ENCODE measurements at places on chromosomes 1 and 21.

- peaks cover 7% of the 10 kb centered on the region for H3K36me3 ChIP-seq
- peaks cover 11% of the 10 kb centered on the region for H3K4me1 ChIP-seq
- H3K27me3 ChIP-seq: no peaks in the 10 kb centered on the region
- DNase-seq: peak; percentile 99
Observed at GRCh38 chr1:235128456-235129328, at the start of gene TOMM20. TSS of gene TOMM20 (minus strand) at chr1:235128837. CDS start at chr1:235128715, 122 bp downstream.

DNA sequence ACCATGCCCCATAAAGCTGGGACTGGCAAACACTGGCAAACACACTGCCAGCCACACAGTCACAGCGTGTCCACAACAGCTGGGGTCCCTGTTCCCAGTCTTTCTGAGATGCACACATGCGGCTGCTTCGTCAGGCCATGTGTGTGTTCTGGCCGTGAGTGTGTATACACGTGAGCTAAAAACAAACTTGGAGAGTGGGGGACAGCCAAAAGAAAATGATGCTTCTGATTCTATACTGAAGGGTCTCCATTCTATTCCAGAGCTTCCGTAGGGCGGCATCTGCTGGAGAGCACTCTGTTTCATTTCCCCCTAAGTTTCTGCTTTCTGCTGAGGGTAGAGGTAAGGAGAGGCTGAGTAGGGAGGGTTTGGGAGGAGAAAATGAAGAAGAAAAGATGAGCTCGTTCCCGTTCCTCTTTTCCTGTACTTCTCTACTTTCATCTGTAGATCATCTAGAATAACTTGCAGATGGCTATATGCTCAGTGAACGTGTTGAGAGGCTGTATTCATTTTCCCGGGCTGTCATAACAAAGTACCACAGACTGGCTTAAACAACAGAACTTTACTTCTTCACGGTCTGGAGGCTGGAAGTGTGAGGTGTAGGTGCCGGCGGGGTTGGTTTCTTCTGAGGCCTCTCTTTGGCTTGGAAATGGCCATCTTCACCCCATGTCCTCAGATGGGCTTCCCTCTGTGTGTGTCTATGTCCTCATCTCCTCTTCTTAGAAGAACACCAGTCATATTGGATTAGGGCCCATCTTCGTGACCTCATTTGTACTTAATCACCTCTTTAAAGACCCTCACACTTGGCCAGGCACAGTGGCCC, 151.6 kb downstream of the TOMM20 start:
- no peak for DNase-seq
- H3K27me3 ChIP-seq: no peaks in the 10 kb centered on the region
- peaks cover 29% of the 10 kb centered on the region for H3K4me1 ChIP-seq

- H3K36me3 ChIP-seq: no peaks in the 10 kb centered on the region
- no peaks in the 10 kb centered on the region for H3K27me3 ChIP-seq
- H3K4me1 ChIP-seq: peaks cover 2% of the 10 kb centered on the region
- DNase-seq: no peak
- H3K27ac ChIP-seq: no peak overlapping the region
Observed at GRCh38 chr1:32341971-32342370, 5.9 kb upstream of the MARCKSL1 start.

DNA sequence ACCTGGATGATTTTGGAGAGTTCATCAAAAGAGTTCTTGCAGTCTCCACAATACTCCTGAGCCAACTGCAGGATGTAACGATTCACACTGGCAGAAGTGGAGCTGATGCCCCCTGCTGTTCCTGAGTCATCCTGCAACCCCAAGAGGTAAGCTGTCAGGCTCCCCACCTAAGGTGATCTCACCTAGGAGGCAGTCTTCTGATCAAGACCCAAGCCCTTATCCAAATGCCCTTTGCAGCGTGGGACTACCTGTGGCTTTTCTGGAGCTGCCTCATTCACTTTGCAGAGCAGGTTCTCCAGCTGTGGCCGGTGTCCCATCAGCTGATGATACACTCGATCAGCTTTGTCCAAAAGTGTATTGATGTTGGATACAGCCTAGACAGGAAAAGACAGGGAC, 96.4 kb downstream of the UBR4 start:
- H3K4me3 ChIP-seq: no peak overlapping the region
- H3K27ac ChIP-seq: no peak overlapping the region
- no peaks in the 10 kb centered on the region for H3K4me1 ChIP-seq
- peak; percentile 22 for DNase-seq
- peaks cover 99% of the 10 kb centered on the region for H3K36me3 ChIP-seq
- no peaks in the 10 kb centered on the region for H3K27me3 ChIP-seq

DNA sequence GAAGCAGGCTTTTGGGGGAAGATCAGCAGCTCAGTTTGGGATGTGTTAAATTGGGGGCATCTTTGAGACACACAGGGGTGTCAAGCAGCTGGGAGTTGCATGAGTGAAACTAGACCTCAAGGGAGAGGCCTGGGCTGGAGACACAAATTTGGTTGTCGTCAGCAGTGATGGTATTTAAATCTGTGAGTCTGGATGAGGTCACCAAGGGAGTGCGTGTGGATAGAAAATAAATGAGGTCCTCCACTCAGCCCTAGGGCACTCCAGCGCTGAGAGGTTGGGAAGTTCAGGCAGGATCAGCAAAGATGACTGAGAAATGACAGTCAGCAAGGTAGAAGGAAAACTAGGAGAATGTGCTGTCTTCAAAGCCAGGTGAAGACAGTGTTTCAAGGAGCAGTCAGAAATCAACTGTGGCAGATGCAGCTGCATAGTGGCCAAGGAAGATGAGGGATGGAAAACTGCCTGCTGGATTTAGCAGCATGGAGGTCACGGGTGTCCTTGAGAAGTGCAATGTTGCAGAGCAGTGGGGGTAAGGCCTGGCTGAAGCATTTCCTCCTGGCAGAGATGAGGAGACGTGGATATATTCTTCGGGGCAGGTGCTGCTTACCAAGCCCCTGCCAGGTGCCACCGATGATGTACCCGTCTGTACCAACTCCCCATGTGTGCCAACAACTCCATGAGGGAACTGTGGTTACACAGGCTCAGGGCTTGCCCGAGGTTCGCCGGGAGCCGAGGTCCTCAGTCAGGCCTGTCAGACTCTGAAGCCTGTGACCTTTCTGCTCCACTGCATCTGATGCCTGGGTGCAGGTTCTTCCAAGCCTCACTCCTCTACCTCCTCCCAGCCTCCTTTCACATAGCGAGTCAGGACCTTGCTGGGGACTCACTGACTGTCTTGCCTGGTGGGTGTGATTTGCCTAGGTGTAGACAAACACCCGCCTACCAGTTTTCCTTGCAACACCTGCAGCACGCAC, 11.3 kb downstream of the MAP7D1 start:
- H3K4me3 ChIP-seq: no peak overlapping the region
- H3K27ac ChIP-seq: no peak overlapping the region
- H3K27me3 ChIP-seq: no peaks in the 10 kb centered on the region
- DNase-seq: no peak
- peaks cover 12% of the 10 kb centered on the region for H3K36me3 ChIP-seq

GRCh38 chr1:211739671-211740411, 64.4 kb upstream of the NEK2 start:
- H3K27ac ChIP-seq: no peak overlapping the region
- no peak for DNase-seq
- H3K36me3 ChIP-seq: no peaks in the 10 kb centered on the region
- H3K4me1 ChIP-seq: no peaks in the 10 kb centered on the region
- no peaks in the 10 kb centered on the region for H3K27me3 ChIP-seq
- H3K4me3 ChIP-seq: no peak overlapping the region

DNA sequence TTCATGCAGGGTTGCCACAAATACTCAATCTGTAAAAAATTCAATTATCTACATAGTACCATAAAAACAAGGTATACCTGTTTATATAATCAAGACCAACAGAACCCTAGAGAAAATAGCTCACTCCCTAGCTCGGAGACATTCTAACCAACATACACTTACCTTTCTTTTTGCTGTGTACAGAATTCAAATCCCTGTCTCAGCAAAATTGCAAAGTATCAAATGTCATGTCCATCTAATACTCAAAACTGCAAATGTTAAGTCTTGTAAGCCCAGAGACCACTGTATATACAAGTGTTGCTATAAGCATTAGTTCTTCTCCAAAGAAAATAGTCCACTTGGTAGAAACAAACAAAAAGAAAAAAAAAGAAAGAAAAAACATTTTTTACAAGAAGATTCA, 16.2 kb upstream of the SELE start:
- no peaks in the 10 kb centered on the region for H3K27me3 ChIP-seq
- no peaks in the 10 kb centered on the region for H3K4me1 ChIP-seq
- H3K36me3 ChIP-seq: no peaks in the 10 kb centered on the region
- H3K27ac ChIP-seq: no peak overlapping the region
- DNase-seq: no peak
- no peak overlapping the region for H3K4me3 ChIP-seq

GRCh38 chr1:7770997-7771822, at the start of gene VAMP3:
TSS of gene VAMP3 (plus strand) at chr1:7771296. CDS start at chr1:7771384, 88 bp downstream.
- H3K4me3 ChIP-seq: peak within 1 kb of the TSS; percentile 70
- peak; percentile 85 for DNase-seq
- H3K36me3 ChIP-seq: peaks cover 17% of the 10 kb centered on the region
- H3K27ac ChIP-seq: peak within 1 kb of the TSS; percentile 90

DNA sequence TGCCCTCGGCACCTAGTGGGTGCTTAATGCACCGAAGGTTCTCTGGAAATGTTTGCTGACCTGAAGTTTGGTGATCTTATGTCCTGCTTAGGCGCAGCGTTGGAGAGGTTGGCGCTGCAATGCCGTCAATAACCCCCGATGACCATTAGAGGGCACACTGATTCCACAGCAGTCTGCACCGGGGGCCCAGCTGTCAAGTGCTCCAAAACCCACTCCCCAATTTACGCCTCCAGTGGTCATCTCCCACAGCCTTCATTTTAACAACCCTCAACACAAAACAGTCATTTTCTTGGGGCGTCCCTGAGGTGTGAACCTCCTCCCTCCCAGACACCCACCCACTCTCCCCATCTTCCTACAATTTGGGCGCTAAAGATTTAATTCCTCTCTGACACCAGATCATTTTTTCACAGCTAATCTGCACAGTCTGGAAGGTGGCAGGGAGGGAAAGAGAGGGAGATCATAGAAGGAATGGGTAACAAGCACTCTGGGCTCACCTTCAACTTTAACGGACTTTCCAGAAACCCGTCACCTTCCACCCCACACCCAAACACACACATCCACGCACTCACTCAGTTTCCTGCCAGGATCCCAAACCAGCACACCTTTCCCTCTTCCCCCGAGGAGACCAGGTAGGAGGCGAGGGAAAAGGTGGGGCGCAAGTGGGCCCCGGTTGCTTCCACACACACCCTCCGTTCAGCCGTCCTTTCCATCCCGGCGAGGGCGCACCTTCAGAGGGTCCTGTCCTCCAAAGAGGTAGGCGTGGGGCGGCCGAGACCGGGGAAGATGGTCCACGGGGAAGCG, 570 bp upstream of the NPR1 start:
- H3K4me1 ChIP-seq: peaks cover 2% of the 10 kb centered on the region
- H3K27me3 ChIP-seq: peaks cover 43% of the 10 kb centered on the region
- peak overlapping the region; percentile 26 for H3K4me3 ChIP-seq
- no peaks in the 10 kb centered on the region for H3K36me3 ChIP-seq
- DNase-seq: peak; percentile 69
- H3K27ac ChIP-seq: no peak overlapping the region

- no peaks in the 10 kb centered on the region for H3K4me1 ChIP-seq
- no peak for DNase-seq
- peaks cover 8% of the 10 kb centered on the region for H3K27me3 ChIP-seq
- H3K36me3 ChIP-seq: no peaks in the 10 kb centered on the region
Observed at GRCh38 chr1:18229625-18230024, 122.0 kb downstream of the IGSF21 start.
